ENCODE measurements at places on chromosomes 1 and 21.

DNA sequence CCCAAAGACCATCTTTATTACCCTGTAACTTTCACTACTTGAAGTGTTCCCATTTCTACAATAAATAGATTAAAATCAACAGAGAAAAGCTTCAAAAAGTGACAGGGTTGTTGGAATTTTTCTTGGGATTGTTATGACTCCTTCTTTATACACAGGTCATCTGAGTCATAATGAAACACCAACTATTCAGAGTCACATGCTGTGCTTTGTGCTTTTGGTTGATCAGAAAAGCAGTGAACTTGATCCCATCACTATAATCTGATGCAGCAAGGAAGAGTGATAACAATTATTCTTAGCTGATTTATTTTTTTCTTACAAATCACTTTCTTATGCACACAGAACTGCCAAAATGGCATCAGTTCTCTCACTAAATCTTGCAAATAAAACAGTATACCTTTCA lies 422.9 kb downstream of the PTBP2 start:
- no peak for DNase-seq

DNA sequence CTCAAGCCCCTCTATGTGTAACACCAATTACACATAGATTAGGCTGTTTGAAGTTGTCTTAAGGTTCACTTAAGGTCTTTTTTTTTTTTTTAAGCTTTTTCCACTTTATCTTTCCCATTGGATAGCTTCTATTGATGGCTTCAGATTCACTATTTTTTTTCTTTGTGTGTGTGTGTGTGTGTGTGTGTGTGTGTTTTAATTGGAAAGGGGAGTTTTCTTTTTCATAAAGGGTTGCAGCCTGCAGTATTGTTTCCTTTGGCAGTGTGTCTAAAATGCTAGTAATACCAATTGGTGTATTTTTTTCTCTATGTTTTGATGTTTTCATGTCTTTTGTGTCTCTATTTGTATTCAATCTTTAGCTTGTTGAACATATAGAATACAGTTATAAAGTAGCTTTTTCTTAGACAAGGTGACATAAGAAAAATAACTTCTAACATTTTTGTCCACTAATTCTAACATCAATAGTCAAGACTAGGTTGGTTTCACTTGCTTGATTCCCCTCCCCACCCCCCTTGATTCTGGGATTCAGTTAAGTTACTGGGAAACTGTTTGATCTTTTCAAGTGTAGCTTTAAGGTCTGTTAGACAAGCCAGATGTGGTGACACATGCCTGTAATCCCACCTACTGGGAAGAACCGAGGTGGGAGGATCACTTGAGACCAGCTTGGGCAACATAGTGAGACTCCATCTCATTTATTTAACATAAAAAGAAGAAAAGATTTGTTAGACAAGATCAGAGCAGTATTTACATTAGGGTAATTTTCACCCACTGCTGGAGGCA lies 21.4 kb downstream of the PRRC2C start:
- no peak for DNase-seq

DNA sequence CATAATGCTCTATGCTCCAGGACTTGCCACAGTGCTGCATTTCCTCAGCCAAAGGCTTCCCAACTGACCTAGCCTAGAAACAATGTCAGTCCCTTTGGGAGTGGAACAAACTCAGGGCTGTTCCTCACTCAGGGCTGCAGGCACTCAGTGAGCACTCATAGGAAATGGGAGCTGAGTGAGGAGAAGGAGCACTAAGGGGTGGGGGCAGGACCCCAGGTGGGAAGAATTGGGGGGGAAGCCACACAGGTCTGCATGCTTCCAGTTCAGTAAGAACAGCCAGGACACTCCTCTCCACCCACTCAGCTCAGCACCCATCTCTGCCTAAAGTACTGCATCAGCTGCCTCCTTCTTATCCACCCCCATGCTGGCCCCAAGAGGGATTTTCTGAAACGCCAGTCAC lies 7.3 kb upstream of the SLC5A9 start:
- no peak for DNase-seq

DNA sequence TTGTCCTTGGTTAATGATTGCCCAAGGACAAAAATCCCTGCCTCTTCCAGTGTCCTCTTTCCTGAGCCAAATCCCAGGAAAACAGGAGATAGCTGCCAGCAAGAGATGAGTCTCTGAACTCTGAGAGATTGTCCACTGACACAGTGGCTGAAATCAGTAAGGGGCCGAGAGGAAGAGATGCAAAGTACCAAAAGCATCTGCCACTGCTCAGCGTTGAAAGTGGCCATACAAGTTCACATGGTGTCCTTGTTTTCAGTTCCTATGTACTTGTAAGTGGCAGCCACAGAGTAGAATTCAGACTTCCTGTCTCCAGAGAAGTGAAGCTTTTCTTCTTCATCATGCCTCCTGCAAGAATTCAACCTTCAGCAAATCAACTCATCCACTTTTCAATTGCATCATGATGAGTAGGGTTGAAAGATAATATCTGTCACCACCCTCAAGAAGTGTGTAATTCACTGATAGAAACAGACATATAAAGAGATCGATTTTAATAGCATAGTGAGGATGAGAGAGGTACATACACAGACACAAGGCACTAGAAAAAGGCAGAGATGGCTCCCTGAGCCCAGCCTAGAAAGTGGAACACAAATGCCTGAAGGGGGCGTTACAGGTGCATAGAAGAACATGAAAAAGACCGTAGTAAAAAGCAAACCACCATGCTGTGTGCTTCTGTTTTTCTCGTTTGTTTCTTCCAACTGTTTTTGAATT lies 185.8 kb downstream of the MRPL39 start:
- no peak for DNase-seq

- DNase-seq: no peak
These were observed 34.7 kb downstream of the TUFT1 start for GRCh38 chr1:151574575-151575529.

- DNase-seq: no peak
These were observed 91.9 kb downstream of the GTF2B start for GRCh38 chr1:88799491-88799890.

- no peak for DNase-seq
These were observed 3.6 kb downstream of the TENT5C start for GRCh38 chr1:117609471-117609911.

- DNase-seq: no peak
These were observed 78.9 kb downstream of the RHOU start for GRCh38 chr1:228814176-228814575.

GRCh38 chr1:86706018-86706635 lies 1.8 kb downstream of the SH3GLB1 start:
- no peak for DNase-seq

DNA sequence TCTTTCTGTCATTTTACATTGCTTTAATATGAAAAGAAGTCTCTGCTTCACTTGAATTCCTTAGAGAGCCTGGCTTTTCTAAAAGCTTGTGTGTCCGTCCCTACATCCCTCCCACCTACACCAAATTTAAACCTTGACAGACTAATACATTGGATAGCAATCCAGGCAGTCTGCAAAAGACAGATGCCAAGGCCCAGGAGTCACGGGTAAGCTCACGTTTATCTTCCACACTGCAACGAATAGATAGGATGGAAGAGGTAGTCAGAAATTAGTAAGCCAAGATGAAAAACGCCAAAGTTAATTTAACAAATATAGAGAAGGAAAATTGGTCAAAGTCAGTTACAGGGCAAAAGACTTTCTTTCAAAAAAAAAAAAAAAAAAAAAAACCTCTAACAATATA lies 338.1 kb downstream of the SMYD3 start:
- no peak for DNase-seq

Data from activated T-helper 1 cell treated with anti-CD3 and anti-CD28 coated beads, Interleukin-2, amount 50 U/mL, for 16 hours (primary cell).